Activated naive CD8-positive, alpha-beta T cell treated with anti-CD3 and anti-CD28 coated beads for 36 hours (primary cell): ENCODE measurements at places on chromosomes 12 and 14.

- DNase-seq = no peak
These were observed 128.0 kb upstream of the OVCH1 start for GRCh38 chr12:29625359-29625953.

DNA sequence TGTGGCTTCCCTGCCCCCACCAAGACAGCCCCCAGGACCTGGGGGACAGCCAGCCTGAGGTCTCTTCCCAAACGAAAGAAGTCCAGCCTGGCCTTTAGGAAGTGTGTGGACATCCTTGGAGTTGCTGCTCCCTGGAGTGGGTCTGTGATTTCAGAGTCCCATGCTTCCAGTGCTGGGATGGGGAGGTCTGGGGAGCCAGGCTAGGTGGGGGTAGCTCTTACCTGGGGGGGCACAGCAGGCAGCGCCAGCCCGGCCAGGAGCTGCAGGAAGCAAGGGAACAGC is 509 bp downstream of the PGF start:
- DNase-seq = no peak

DNA sequence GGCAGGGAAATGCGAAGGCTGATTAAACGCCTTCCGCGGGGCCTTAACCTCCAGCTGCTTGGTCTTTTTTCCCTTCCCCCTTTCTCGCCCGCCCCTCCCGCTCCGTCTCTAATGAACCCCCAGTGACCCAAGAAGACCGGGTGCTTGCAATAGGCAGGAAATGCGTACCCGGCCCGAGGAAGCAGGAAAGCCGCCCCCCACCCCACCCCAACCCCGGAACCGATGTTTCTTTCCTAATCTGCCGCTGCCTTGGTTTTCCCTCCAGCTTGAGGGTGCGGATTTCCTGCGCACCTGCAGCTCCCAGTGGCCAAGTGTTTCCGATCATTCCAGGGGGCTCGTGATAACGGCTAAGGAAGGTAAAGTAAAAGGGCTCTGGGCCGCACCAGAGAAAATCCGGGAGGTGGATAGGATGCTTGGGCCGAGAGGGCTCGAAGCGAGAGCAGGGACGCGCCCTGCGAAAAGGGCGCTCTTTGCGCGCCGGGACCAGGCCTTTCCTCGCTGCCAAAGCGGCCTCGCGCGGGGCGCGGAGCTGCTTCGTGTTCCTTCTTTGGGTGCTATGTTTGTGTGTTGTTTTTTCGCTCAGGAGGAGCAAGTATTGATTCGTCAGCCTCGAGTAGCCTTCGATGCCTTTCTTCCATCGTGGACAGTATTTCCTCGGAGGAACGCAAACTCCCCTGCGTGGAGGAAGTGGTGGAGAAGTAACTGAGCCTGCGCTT is 983 bp downstream of the MYF6 start:
- DNase-seq = no peak

DNA sequence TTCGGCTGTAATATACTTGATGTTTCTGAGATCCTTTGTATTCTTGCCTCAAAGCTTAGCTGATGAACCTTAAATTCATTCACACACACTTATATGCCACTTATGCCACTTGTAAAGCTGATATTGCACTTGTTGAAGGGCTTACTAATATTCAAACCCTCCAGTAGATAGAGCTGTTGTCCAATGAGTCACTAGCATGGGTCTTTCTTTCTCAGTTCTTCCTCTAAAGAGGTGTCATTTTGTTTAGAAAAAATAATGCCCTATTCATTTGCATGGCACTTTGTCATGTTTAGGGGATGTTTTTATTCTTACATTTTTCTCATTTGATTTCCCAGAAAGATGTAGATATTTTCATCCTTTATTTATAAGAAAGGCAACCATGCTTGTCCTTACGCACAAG is 56.4 kb downstream of the MON2 start:
- no peak for DNase-seq

DNA sequence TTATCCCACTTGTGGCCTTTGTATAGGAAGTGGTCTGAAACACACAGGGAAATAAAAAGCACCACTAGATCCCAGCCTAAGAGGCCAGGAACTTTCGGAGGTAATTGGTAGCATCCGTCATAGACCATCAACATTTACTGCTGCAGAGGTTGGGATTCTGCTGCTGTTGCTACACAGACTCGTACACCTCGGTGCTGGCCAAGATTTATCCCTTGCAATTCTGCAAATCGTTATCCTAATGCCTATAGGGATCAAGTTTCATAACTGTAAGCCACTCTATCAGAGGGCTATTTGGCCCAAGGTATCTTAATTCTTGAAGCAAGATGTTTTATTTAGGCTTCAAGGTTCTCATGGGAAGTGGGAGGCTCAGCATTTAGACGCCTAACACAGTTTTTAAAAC is 913.6 kb downstream of the GALC start:
- no peak for DNase-seq

DNA sequence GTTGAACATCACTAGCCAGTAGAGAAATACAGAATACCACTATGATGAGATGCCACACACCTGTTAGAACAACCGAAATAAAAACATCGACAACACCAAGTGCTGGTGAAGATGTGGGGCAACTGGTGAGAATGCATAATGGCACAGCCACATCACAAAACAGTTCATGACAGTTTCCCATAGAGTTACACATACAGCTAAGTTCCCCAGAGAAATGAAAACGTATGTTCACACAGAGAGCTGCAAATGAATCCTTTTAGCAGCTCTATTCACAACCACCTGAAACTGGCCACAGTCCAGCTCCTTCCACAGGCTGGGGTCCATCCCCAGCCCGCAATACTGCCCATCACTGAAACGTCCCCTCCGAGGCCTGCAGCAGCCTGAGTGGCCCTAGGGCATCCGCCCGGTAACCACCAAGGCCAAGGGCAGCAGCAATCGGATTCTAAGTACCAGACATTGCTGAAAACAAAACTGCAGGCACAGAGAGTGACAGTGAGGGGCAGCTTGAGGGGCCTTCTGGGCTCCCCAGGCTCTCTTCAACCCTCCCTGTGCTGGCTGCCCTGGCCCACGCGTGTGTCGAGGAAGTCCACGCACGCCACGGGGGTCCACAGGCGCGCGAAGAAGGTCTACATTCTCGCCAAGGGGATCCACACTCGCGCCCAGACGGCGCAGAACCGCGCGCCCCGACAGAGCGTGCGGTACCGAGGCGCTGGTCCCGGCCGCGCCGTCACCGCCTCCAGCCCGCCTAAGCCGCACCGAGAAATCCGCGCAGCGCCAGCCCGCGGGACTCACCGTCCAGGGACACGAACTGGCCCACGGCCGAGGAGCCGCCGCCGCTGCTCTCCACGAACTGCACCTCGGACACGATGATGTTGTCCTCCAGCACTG is 903 bp downstream of the BRF1 start:
- DNase-seq = peak; percentile 42

DNA sequence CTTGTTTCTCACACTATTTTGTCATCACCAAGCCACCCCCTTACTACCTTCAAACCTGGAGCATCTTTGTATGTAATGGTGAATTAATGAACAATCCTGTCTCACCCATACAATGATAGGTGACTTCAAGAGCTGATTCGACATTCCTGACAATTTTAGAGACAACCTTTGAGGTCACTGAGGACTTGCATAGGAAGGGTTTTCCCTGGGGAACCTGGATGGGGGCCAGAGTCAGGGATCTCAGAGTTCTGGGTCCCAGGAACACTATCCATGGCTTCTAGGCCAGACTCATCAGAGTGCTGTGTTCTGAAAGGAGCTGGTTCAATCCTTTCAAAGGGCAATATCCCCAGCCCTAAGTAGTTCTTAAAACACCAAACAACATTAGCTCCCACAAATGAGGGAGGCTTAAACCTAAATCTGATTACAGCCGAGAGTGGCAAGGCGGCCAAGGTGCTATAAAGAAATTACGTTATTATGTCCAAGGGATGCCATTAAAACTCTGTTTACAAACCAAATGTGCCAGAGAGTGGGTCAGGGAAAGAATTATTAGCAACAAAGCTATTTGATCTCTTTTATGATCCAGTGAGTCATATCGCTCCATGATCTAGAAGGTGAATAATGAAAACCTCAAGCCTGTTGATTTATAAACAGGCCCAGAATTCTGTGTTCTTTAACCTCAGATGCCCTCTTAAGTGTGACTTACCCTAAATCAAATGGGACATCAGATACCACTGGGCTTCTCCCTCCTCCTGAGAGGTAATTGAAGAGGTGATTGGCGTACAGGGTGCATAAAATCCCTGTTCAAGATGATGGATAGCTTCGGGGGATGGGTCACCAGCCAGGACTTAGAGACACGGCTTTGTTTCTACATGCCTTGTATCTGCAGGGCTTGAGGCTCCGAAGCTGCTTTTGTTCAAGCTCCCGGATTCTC is 230.2 kb upstream of the TBX3 start:
- no peak for DNase-seq

DNA sequence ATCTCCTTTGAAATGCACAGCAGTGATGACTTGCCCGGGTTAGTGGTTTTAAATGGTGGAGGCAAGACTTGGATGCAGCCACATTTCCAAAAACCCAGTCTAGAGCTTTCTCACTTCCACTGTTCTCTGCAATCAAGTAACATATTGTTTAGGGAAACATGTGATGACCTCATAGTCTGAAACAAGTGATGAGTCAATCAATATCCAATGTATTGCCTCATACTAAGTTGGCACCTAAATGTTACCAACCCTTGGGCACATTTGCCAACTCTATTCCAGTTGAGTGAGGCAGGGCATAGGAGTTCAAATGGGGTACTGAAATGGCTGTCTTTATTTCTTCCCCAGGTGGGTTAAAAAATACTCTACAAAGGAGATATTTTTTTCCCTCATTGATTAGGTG is 1105.4 kb downstream of the VRK1 start:
- no peak for DNase-seq

DNA sequence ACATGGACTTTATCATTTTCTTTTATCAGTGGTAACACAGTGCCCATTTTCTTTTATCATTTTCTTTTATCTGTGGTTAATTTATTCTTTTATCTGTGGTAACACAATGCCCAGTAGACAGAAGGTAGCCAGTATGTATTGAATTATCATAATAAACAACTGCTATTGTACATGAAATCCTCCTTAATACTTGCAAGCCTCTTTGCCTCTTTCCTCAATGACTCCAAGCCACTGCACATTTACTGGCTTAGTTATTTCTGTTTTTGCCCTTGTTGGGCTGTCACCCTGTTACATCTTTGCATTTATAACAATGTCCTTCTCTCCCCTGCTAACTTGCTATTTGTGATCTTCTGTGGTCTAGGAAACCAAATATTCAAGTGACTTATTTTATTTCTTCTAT is 345.0 kb downstream of the ATP23 start:
- DNase-seq = no peak

GRCh38 chr14:74508292-74508731 is 14.7 kb downstream of the ISCA2 start:
- DNase-seq = no peak

GRCh38 chr12:24852420-24852819 is 96.5 kb downstream of the BCAT1 start:
- no peak for DNase-seq

DNA sequence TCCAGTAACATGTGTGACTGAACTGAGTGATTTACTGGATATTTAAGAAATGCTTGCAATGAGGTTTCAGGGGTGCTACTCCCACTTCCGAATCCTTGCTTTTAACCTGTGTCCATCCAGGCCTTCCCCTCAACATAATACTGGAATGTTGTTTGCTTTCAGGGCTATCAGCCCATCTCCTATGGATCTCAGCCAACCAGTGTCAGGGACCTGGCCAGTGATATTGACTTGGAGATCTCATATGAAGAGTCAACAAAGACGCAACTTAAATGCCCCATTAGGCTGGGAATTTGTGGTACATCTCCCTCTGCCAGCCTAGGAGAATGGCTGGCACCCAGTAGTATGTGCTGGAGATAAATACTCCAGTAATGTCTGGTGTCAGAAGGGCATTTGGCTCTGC is 889 bp upstream of the IFT43 start:
- no peak for DNase-seq

DNA sequence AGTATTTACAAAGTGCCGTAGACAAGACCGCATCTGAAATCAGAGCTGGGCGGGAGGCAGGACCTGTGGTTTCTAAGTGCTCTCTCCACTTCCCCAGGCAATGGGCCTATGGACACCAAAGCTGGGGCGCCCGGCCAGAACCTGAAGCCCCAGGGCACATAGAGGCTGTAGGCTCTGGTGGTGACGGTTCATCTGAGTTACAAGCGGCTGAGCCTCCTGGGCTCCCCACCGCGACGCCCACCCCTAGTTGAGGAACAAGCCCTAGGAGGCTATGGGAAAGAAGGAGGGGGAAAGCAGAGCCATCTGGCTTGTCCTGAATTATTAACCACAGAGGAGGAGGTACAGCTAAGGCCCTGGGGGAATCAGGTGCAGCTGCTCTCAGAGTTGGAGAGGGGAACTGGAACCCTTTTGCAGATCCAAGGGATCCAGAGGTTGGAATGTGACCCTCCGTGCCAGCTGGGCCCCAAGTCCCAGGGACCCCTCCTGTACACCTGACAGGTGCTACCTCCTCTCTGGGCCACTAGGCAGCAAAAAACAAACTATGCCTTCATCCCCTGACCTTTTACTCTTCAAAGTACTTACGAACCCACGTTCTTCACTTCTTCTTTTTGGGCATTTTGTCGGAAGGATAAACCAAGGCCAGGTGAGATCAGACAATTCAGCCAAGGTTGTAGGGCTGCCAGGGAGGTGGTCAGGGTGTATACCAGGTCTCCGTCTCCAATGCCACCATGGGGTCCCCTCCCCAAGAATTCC is 77.2 kb downstream of the ARL6IP4 start:
- no peak for DNase-seq

DNA sequence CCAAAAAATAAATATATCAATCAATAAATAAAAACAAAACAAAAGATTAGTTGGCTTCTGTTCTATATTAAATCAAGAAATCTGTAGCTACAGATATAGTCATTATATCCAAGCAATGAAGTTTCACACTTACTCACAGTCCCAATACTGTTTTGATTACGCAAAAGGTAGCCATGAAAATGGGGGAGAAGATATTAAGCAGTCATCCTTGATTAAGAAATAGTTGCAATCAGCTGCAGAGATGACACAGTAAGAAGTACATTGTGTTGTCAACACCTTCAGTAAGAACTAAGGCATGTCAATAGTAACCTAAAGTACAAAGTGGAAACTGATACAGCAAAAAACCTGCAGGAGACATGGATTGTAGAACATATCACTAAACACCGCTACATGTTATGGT is 11.0 kb upstream of the RHOJ start:
- no peak for DNase-seq
